AML-193 (cell line): ENCODE measurements at places on chromosomes 16 and 17.

GRCh38 chr17:539766-540165, 174.9 kb downstream of the VPS53 start:
- no peak for DNase-seq

DNA sequence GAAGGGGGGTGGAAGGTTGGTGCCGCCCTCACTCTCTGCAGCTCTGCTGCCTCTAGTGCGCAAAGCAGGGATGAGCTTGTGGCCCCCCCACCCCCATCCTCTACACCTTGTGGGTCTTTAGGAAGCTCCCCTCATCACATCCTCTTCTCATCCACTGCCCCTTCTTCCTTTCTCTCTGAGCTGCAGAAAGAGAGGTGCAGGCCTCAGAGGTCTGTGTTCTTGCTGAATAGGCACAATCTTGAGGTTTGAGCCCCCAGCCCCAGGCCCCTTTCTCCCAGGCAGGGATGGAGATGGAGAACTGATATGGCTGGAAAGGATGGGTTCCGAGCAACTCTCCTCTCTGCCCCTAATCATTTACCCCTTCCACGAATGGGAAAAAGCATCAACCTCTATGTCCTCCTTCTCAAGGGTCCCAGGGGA, 2.6 kb downstream of the CACNA1G start:
- DNase-seq: no peak

DNA sequence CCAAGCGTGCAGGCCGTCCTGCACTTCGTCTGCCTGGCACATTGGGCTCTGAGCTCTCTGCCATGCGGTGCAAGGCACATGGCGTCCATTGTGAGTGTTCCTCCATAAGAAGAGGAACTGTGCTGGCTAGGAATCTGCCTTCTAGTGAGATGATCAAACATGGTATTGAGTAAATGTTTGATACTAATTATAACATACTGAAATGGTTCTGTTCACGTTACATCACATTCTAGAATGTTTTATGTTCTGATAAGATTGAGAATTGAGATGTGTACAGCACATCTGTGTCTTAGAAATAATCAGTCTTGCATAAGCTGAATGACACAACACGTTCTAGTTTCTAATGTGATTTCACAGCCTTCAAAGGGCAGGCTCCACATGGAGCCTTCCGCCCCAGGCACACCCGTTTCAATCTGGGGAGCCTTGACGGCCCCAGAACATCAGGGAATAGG, 42.9 kb downstream of the USP10 start:
- DNase-seq: no peak

DNA sequence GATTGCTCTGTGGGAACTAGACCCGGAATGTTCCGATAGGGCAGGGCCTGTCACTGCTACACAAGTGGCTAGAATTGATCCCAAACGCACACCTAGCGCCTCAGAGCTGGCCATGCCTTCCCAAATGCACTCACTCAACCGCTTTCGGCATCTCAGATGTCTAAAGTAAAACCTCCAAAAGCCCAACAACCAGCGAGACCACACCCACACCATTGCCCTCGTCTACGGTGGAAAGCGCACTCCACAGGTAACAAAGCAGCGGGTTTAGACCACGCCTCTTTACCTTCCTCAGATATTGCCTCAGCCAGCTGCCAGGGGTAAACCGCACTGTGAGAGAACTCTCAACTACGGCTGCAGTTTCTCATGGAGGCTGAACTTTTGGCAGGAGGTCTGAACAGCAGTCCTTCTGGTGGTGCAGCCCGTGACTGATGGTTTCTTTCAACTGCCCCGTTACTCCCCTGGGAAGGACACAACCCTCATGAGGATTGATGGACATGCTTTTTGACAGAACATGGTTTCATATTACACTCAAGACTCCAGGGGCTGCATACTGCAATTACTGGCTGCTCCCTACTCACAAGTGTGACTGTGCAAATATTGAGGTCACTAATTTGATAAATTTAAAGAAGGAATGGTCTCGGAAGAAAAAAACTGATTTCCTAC, 34.5 kb downstream of the USP7 start:
- no peak for DNase-seq

DNA sequence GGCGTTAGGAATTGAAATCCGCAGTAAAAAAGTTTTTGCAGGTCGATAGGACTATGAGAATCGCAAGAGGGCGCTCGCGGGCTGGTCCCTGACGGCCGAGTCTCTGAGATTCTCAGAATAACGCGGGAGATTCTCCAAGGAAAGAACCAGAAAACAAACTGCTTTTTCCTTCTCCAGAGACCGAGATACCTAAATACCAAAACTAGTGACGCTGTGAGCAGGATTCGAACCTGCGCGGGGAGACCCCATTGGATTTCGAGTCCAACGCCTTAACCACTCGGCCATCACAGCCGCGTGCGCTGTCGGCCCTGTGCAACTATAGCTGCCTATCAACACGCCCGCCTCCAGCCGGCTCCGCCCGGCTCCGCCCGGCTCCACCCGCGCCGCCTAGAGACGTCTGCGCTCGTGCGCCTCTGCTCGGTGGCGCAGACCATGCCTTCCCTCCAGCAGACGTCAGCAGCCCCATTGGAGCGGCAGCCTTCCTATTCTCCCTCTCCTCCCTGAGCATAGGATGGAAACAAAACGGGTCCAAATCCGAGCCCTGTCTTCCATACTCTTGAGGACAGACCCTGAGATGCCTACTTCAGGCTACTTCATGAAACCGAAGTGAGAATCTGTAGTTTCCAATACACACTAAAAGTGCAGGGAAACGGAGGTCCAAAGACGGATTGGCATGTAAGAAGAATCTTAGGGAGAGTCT, 13.4 kb downstream of the PER1 start:
- DNase-seq: peak; percentile 89

- peak; percentile 88 for DNase-seq
These were observed at the start of gene RPTOR for GRCh38 chr17:80544655-80545498. Gene RPTOR (plus strand): TSS chr17:80544838. CDS start chr17:80545630, 792 bp downstream.

DNA sequence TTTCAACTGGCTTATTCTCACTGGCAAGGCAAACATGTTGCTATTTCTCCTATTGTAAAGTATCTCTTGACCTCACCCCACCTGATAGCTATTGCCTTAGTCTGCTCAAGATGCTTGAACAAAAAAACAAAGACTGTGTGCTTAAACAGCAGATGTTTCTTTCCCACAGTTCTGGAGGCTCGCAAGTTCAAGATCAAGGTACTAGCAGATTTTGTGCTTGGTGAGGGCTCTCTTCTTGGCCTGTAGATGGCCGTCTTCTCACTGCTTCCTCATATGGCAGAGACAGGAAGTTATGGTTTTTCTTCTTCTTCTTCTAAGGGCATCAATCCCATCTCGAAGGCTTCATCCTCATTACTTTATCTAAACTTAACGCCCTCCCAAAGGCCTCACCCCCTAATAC, 109.7 kb upstream of the CLEC3A start:
- no peak for DNase-seq
